ENCODE measurements at places on chromosomes 7 and 10.
A peak's percentile ranks its signal among the peaks of the same experiment; 100 is the strongest.

DNA sequence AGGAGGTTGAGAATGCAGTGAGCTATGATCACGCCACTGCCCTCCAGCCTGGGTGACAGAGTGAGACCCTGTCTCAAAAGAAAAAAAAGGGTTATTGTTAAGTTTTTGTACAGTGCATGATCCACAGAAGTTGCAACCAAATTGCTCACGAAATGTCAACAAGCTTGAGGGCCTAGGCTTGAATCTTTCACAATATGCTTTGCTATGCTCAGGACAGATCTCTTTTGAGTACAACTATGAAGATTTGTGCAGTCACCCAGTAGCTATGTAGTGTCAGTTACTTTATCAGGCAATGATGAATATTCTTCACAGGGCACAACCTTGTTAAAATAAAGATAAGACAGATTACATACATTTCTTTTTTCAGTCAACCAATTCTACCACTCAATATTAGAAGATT, 109.2 kb downstream of the PRTFDC1 start:
- DNase-seq: no peak

DNA sequence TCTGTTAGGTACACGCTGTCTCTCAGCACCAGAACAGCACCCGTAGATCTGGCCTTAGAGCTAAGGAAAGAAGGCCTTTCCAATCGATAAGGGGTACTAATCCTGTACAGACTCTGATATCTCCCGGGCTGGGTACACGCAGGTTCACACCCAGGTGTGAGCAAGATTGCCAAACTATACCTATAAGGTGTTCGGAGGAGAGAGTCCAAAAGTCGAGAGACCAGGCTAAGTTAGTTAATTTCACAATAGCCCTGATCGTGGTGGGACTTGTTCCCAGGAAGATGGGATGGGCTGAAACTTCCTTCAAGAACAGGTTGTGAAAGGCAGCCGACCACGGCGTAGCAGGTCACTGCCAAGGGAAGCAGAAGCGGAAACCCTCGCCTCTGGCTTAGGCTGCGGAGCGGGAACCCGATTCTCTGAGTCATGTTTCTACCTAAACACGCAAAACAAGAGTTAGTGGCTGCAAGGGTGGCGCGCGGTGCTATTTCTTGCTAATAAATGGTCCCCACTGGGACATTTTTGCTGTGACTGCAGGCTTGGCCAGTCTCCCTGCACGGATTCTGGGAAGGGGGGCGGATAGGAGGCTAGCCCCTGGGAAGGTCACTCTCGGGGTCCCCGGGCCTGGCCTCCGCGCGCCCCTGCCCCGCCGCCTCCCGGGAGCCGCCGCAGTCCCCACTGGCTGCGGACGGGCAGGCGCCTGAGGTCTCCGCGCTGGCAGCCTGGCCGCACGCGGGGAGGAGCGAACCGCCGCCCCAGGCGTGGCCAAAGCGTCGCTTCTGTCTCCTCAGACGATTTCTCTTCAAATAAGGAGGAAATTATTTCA, 75.4 kb upstream of the PDSS1 start:
- peak; percentile 20 for DNase-seq

- no peak for DNase-seq
These were observed 301.8 kb upstream of the NFE2L3 start for GRCh38 chr7:25850216-25850615.

- DNase-seq: no peak
These were observed 27.1 kb downstream of the PRF1 start for GRCh38 chr10:70575486-70575873.

DNA sequence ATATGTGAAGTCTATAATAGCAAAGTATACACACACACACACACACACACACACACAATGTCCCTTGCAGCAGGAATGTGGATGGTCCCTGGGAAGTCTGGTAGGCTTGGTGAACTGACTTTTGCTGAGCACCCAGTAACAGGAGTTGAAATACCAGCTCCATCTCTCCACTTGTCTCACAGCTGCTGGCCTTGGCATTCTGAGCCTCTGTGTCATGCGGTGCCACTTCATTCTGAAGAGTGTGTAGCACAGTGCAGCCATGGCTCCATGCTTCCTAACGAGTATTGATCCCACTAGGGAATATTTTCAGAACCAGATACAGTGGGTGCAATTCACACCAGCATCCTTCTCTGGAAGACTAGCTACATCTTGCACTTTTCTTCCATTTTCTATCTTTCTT, 192.4 kb downstream of the ADARB2 start:
- DNase-seq: no peak

GRCh38 chr10:93993782-93994437, at the start of gene PLCE1:
Gene PLCE1 (plus strand): TSS chr10:93993931. CDS start chr10:94031047, 37,116 bp downstream.
- DNase-seq: no peak

DNA sequence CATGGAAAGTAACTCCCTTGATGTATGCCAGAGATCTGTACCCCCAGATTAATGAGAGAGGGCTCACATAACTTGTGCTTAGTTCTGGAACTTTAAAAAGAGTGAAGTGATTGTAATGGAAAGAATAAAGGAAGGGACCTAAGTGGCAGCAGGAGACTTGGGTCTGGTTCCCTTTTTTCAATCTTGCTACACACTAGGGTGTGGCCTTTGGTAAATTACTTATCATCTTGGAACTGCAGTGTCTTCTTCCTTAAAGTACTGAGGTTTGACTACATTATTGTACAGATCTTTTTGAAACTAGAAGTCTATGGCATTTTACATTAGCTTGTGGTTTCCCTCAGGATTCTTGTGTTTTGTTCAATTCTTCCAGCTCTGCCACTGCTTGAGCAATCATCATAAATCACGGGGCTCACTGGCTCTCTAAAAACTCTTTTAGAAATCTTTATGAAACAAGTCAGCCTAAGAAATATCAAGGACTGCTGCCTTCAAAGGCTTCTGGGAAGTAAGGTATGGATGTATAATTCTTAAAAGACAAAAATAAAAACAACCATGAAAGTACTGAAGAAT, 22.5 kb upstream of the CHRM2 start:
- no peak for DNase-seq

DNA sequence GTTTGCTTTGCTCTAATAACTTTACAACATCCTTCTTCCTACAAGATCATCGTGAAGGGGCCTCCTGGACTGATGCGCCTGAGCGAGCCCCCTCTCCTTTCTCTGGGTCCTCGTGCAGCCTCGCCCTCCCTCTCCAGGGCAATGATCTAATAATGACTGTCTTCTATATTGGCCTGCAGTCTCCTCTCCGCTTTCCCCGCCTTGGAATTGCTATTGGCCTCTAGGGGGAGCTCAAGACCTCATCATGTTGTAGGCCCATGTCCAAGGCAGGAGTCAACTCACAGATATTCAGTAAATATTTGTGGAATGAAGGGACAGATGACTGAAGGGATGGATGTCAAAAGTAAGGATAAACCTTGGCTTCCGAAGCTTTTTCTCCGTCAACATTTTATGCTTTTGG, 1180.3 kb downstream of the TYW1 start:
- DNase-seq: peak; percentile 12

GRCh38 chr7:48179496-48180030, 8.3 kb downstream of the ABCA13 start:
- DNase-seq: no peak

DNA sequence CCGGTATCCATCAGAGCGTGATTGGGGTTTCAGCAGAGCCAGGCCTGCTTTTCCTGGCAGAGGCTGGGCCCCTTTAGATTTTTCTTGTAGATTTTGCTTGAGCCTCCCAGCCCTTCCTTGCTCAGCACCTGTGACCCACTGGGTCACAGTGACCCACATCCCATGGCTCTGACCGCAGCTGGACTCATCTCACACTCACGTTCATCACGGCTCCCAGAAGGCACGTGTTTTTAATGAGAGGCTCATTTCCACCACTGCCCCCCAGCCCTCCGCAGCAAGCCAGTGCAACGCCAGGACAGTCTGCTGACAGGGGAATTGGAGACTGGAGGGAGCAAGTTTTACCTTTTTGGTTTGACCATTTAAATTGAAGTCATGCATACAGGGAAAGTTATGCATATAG, 155.7 kb downstream of the CUX1 start:
- DNase-seq: no peak

DNA sequence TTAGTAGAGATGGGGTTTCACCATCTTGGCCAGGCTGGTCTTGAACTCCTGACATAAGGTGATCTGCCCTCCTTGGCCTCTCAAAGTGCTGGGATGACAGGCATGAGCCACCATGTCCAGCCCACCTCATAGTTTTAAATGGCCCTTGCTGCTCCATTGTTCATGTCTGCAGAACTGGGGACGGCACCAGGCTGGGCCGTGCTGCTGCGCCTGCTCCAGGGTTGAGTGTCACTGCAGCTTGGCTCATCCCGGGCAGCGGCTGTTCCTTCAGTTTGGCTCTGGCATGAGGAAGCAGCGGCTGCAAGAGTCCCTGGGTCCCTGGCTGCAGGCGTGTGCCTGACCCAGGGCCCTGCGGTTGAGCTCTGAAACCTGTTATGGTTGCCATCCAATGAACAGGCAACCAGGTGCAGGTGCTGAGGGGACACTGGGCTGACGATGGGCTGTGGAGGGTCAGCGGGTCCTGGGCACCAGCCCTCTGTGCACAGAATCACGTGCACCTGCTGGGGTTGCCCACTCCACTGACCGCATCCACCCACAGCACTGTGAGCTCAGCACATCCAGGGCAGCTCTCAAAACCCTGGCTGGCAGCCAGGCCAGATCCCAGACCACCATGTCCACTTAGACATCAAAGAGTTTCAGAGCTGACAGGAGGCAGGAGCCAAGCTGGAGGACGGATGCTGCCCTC, 70.2 kb upstream of the PPP2R2D start:
- DNase-seq: peak; percentile 71

- no peak for DNase-seq
These were observed 96.6 kb upstream of the CACUL1 start for GRCh38 chr10:118851062-118852035.

DNA sequence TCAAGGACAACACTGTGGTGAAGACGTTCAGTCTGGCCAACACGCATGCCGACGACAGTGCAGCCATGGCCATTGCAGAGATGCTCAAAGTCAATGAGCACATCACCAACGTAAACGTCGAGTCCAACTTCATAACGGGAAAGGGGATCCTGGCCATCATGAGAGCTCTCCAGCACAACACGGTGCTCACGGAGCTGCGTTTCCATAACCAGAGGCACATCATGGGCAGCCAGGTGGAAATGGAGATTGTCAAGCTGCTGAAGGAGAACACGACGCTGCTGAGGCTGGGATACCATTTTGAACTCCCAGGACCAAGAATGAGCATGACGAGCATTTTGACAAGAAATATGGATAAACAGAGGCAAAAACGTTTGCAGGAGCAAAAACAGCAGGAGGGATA, 6.6 kb downstream of the LMOD2 start:
- no peak for DNase-seq

GRCh38 chr7:84196084-84196503, 1.5 kb upstream of the SEMA3A start:
- no peak for DNase-seq

DNA sequence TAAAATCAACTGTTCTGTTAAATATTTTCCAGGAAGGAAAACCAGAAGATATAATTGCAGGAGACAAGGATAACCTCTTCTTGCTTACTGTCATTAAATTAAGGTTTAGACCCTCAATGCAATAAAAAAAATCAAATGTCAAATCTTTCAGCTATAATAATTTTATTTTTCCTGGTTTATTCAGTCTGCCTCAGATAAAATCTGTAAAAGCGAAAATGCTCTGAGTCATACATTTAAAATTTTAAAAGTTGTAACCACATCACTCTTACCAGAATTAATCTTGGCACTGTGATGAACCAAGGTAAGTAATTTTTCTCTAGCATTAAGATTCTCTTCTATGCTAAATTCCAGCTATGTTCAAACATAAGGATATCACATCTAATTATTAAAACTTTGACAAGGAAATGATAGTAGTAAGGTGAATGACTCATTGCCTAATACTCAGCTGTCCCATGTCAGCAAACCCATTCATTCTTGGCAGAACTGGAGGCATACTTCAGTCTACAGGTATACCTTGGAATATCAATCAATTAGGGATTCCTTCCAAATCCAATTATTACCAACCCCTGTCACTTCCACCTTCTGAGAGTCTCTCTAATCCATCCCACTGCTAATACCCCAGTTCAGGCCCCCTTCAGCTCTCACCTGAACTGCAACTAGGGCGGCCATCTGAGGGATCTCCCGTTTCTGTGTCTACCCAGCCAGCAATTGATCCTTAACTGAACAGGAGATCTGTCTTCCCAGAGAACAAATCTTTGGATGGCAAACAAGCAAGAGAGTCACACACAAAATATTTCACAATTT, 434.1 kb downstream of the GRM8 start:
- DNase-seq: no peak

- no peak for DNase-seq
These were observed 193.8 kb upstream of the PHYHIPL start for GRCh38 chr10:58982470-58983239.

DNA sequence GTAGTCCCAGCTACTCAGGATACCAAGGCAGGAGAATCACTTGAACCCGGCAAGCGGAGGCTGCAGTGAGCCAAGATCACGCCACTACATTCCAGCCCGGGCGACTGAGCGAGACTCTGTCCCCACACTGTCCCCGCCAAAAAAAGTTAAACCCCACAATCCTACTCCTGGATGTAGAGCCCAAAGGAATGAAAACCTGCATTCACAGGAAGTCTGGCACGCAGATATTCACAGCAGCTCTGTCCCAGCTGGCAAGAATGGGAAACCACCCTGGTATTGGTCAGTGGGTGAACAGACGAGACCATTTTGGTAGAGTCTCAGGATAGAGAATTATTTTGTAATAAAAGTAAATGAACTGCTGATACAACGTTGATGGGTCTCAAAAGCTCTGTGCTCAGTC, 225.2 kb downstream of the MAD1L1 start:
- DNase-seq: peak; percentile 27

DNA sequence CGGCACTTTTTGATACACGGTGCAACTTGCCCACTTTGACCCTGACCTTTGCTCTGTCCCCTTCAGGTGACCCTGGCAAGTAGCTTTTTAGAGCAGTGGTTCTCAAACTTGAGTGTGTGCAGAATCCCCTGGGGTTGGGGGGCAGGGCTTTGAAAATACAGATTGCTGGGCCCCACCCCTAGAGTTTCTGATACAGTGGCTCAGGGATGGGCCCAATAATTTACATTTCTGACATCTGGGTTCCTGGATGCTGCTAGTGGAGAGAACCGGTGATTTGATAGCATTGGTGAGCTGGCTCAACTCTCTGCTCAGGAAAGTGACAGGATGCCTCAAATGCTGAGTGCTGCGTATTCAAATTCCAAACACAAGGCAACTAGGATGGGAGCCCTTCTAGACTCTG, 537.8 kb upstream of the GALNT17 start:
- no peak for DNase-seq

DNA sequence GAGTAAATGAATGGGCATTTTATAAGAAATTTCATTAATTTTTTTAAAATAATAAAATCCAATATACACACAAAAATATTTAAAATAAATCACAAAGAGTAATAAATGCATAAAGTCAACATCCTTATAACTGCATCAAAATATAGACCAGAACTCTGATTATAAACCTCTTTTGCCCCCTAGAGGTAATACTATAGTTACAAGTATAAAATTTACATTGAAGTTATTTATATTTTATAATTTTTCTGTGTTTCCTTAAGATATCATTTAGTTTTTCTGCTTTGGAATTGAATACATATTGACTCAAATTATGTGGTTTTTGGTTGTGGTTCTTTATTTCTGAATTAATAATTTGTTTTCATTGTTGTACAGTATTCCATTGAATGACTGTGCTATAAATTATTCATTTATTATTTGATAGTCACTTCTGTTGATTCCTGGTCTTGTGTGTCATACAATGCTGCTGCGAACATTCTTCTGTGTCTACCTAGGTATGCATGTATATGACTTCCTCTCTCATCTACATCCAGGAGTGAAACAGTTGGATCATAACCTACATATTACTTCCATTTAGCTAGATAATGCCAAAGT, 673.6 kb downstream of the IPMK start:
- DNase-seq: no peak
